Cardiac muscle cell (in vitro differentiated cells and primary cell): ENCODE measurements at places on chromosomes 6 and 20. TPM values are rescaled to one million over a fixed set of nuclear protein-coding genes. Genes with fewer than 3 reads are reported as not detected.

Gene LY86
- 0.24 TPM in 1 of 2 replicates, not detected in the other for polyA plus RNA-seq

Gene PRDM1
- polyA plus RNA-seq: 0.67 and 2.9 TPM in 2 replicates

Gene BMP6
- not detected in 2 replicates for polyA plus RNA-seq

Gene LSM2
- polyA plus RNA-seq: 76.8 and 88.6 TPM in 2 replicates

Gene ADGB
- polyA plus RNA-seq: not detected in 2 replicates

Gene SNRPB2
- 92.5 and 99.7 TPM in 2 replicates for polyA plus RNA-seq

Gene NKX2-2
- polyA plus RNA-seq: not detected in 2 replicates

Gene SRF
- 9.7 and 10.2 TPM in 2 replicates for polyA plus RNA-seq

Gene CCN2
- 44.3 and 48.1 TPM in 2 replicates for polyA plus RNA-seq

Gene ECT2L
- polyA plus RNA-seq: 0.04 TPM in 1 of 2 replicates, not detected in the other

Gene TP53TG5
- 3.5 and 3.8 TPM in 2 replicates for polyA plus RNA-seq

Gene RIPOR3
- polyA plus RNA-seq: 0.91 and 4.8 TPM in 2 replicates

Gene CST7
- polyA plus RNA-seq: 0.20 TPM in 1 of 2 replicates, not detected in the other

Gene SPAG4
- 27.9 and 107 TPM in 2 replicates for polyA plus RNA-seq

Gene PRIM2
- 5.6 and 6.2 TPM in 2 replicates for polyA plus RNA-seq

Gene SLC52A3
- polyA plus RNA-seq: not detected in 2 replicates

Gene PI16
- polyA plus RNA-seq: 0.07 and 0.37 TPM in 2 replicates

Gene TLDC2
- polyA plus RNA-seq: not detected in 2 replicates

Gene SLC17A9
- polyA plus RNA-seq: 1.8 and 4.1 TPM in 2 replicates

Gene RCAN2
- 55.6 and 105 TPM in 2 replicates for polyA plus RNA-seq

Gene TBXT
- not detected in 2 replicates for polyA plus RNA-seq
